ENCODE measurements at places on chromosomes 2 and 18.

DNA sequence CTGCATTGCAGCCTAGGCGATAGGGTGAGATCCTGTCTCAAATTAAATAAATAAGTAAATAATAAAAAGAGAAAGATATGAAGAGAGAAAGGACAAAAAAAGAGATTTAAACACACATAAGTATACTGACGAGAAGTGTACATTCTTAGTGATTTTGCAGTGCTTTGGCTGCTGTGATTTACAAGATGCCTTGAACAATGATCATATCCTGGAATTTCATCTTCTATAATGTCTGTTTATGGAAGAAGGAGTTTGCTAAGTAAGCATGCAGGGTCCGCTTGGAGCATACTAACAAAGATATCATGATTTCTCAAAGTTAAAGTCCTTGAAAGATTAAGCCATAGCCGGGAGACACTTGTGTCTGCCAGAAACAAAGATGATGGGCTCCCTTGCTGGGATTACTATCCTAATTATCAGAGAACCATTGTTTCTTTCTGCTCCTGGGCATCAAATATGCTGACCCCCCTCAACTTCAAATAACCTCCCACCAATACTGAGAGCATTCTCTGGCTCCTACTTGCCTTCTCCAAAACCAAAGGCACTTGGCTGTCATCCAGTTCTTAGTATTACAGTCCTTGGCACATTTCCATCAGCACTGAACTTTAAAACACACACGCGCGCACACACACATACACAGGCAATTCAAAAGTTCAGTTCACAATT is 47.5 kb upstream of the STAM2 start:
- no peak for DNase-seq

- no peak for DNase-seq
Measured at GRCh38 chr2:162256591-162256991, 13.3 kb upstream of the FAP start.

DNA sequence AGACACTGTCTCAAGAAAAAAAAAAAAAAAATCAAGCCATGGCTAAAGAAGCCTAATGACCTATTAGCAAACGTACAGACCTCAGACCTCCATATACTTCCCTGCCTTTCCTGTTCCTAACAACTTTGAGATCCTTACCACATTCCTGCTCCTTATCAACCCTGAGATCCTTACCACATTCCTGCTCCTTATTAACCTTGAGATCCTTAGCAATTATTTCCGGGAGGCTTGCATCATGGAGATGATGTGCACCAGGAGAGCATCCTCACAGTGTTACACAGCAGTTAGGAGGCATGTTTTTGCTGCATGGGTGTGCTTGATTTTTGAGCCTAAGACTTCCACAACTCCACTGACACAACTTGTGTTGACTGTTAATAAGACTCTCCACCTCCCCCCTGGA is 54.6 kb upstream of the RASGRP3 start:
- no peak for DNase-seq

- no peak for DNase-seq
Measured at GRCh38 chr18:48638896-48639771, 100.3 kb downstream of the CTIF start.

- DNase-seq: no peak
Measured at GRCh38 chr2:98749066-98749450, 18.1 kb upstream of the MGAT4A start.

Data from NCI-H187 treated with DMSO at 0.1 percent for 48 hours (cell line).